CD4-positive, alpha-beta T cell treated with Interleukin-1 beta for 1 hour (primary cell): ENCODE measurements at places on chromosomes 4 and X.

DNA sequence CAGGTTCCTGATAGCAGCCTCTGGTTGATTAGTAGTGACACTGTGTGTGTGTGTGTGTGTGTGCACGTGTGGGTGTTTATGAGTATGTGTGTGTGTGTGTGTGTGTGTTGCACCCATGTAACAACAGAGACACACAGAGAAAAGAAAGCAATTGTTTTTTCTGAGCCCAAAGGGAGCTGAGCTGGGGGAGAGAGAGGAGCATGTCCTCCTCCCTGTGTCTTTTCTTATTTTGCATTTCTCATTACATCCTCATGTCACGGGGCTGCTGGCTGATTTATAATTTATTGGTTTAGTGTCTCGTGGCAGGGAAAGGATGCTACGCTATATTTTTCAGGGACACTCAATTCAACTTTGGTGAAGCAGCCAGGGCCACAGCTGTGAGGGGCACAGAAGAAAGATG lies 511.4 kb downstream of the BCOR start:
- DNase-seq = no peak

DNA sequence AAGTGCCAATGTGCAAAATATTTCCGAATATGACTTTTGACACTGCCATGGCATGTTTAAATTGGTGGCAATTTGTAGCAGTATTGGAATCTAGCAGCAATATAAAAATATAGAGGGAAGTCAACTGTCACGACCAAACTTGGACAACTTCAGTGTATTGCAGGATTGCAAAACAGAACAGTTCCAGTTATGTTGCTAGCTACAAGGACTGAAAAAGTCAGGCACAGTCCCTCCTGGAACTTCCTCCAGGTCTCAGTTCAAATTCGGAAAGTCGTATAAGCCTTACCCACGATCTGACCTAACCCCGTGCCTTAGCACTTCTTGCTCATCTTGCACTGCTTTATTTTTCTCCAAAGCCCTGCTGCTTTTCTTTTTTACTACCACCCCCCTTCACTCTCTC lies 390.0 kb upstream of the GALNT7 start:
- DNase-seq = no peak

- DNase-seq = no peak
These were observed 14.7 kb upstream of the GSX2 start for GRCh38 chr4:54085284-54085683.

DNA sequence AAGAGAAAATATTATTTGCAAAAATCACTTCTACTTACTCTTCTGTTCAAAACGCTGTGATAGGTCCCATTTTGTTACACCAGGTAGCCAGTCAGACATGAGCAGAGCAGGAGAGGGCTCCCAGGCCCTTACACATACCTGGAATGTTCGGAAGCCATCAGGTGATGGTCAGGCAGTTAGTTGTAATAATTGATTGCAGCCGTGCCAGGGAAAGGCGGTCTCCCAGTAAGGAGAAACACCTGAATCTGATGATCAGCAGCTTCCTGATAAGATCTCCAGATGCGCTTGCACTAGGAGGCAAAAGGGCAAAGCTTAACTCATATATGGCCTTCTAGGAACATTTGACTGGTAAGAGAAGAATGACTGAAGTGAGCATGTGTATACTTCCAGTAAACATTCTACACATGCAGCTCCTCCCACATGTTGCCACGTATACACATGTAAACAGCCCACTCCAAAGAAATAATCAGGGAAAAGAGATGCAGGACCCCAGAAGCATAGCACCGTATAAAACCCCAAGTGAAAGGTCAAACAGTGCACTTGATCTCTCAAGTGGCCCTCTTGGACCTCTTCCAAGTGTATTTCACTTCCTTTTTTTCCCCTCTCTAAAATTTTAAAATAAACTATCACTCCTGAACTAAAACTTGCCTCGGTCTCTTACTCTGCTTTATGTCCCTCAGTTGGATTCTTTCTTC lies 1338.0 kb downstream of the FSTL5 start:
- no peak for DNase-seq

GRCh38 chrX:83511208-83511607 lies 3.1 kb downstream of the POU3F4 start:
- no peak for DNase-seq

- no peak for DNase-seq
These were observed 141.1 kb upstream of the MID1 start for GRCh38 chrX:10761447-10761846.

- peak; percentile 7 for DNase-seq
These were observed 131.0 kb downstream of the DCLK2 start for GRCh38 chr4:150209140-150209829.

GRCh38 chr4:73197220-73197619 lies 61.4 kb downstream of the ANKRD17 start:
- no peak for DNase-seq

- no peak for DNase-seq
These were observed 229.8 kb upstream of the STS start for GRCh38 chrX:6917666-6918065.

- no peak for DNase-seq
These were observed 30.6 kb downstream of the GUCY1B1 start for GRCh38 chr4:155789391-155789790.

GRCh38 chr4:59848457-59848856 lies 1351.7 kb upstream of the ADGRL3 start:
- DNase-seq = no peak

DNA sequence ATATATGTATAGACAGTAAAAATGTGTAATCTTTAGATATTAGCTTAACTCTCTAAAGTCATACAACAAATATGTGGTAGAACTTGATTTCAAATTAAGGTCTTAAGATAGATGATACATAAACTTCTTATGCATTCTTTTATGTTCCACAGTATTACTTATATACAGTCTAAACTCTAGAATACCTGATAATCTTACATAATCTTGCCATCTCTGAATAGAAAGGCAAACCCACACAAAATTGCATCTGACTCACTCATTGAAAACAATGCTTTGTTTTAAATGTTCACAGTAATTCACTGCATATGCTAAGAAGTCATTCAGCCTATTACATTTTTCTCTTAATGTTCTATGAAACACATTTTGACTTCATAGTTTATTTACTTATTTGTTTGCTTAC lies 10.1 kb downstream of the SULT1B1 start:
- no peak for DNase-seq

DNA sequence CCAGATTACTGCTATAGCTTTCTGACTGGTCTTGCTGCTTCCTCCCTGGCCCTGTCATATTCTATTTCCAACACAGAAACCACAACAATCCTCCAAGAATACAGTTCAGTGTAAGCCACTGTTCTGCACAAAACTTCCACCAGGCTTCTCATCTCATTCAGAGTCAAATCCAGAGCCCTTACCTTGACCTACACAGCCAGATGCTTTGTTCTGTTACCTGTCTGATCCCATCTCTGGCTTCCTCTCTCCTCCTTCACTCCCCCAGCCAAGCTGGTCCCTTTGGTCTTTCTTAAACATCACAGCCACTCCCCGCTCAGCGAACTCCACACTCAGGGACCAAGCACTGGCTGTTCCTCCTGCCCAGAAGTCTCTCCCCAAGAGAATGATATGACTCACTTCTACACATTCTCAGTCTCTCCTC lies 84.8 kb upstream of the BMP2K start:
- DNase-seq = no peak

DNA sequence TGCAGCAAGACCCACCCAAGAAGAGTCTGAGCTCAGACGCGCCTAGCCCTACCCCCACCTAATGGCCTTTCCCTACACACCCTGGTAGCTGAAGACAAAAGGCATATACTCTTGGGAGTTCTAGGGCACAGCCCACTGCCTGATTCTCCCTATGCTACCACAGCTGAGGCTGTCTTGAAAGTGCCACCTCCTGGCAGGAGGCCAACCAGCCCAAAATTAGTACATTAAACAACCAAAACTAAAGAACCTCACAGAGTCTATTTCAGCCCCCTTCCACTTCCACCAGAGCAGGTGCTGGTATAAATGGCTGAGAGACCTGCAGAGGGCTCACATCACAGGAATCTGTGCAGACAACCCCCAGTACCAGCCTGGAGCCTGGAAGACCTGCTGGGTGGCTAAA lies 119.1 kb downstream of the HMGN5 start:
- DNase-seq = no peak

GRCh38 chr4:186820391-186820891 lies 96.8 kb upstream of the FAT1 start:
- no peak for DNase-seq

- DNase-seq = no peak
These were observed 825.2 kb downstream of the PCDH7 start for GRCh38 chr4:31545330-31545729.

DNA sequence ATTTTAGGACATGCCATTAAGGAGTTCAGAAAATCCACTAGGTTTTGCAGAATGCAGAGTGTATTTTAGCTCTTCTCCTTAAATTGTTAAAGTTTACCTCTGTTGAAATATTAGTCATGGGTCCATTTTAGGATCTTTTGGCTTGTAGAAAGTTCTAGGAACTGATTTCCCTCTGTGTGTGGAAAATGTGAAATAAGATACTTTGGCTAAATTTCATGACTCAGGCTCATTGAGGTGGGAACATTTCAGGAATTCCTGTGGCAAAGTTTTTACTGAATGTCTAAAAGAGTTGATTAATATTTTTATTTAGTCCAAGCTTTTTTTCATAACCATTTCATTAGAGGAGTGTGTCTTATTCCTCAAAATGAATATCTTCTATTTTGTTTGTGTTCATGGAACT lies 7.0 kb downstream of the FHIP1A start:
- DNase-seq = no peak

DNA sequence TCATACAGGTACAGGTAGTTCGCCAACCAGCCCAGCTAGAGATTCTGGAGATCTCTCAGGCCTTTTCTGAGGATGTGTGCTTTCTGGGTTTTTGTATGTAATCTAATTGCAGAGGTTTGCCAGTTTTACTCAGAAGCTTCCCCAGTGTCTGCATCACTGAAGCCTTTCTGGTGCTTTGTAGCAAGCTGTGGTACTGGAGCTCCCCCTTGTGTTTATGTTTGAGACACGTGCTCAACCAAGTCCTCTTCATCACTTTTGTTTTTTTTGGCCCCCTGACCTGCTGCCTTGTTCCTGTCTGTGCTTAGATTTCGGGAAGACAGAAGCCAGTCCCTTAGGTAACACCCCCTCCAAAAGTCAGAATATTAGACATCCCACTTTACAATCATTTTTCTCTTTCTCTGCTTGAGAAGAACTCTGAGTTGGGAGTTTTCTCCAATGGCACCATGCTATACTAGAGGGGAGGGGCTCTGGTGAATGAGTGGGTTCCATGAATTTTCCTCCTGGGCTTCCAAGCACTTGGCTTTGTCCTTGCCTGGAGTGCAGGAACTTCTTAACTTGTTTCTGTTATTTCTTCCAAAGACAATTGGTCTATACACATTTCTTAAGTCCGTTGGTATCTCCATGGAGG lies 128.4 kb upstream of the TBC1D9 start:
- DNase-seq = peak; percentile 34
